Activated CD4-positive, alpha-beta T cell treated with anti-CD3 and anti-CD28 coated beads, Interleukin-2, amount 10 ng/mL, durations not matched to agents 24 days and 14 days (primary cell): ENCODE measurements at places on chromosomes 3 and 15.

DNA sequence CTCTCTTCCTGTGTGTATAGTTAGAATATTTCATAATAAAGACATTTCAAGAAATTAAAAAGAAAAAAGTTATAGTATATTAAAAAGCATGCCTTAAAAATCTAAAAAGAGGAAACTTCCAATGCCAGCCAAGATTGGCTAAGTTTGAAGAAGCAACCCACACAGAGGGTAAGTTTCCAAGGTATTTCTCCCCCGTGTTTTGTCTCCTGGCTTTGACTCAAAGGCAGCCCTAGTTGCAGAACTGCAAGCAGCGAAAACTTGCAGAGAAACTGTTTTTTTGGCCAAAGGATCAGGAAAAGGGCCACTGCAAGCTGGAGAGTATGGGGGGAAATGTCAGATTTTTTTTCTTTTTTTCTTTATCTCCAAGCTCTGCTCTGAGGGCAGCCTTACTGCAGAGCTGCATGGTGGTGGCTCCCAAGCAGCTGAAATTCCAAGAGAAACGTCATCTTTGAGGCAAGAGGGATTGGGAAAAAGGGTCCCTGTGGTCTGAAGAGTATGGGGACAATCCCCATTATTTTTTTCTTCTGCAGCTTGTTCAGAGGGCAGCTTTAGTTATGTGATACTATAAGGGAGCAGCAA lies 23.0 kb downstream of the HACL1 start:
- no peak for DNase-seq

GRCh38 chr15:51782357-51782896 lies 31.0 kb downstream of the TMOD2 start:
- no peak for DNase-seq

DNA sequence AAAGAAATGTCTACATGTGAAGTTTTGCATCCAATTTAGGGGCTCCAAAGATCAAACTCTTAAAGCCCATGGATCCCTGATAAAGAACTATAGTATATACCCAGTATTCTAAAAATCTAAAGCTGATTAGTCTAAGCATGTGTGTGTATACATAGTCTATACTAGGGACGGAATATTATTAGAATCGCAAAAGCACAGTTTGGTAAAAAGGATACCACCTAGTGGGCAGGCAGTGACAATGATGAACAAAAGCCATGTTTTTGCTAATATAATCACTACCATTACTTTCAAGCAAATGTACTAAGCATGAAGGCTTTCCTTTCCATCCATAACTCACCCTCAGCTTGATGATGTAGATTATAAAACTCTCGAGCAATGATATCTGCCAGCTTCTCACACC lies 16.5 kb downstream of the POLQ start:
- DNase-seq, result no peak

GRCh38 chr3:84439476-84439875 lies 519.3 kb upstream of the CADM2 start:
- DNase-seq, result no peak

DNA sequence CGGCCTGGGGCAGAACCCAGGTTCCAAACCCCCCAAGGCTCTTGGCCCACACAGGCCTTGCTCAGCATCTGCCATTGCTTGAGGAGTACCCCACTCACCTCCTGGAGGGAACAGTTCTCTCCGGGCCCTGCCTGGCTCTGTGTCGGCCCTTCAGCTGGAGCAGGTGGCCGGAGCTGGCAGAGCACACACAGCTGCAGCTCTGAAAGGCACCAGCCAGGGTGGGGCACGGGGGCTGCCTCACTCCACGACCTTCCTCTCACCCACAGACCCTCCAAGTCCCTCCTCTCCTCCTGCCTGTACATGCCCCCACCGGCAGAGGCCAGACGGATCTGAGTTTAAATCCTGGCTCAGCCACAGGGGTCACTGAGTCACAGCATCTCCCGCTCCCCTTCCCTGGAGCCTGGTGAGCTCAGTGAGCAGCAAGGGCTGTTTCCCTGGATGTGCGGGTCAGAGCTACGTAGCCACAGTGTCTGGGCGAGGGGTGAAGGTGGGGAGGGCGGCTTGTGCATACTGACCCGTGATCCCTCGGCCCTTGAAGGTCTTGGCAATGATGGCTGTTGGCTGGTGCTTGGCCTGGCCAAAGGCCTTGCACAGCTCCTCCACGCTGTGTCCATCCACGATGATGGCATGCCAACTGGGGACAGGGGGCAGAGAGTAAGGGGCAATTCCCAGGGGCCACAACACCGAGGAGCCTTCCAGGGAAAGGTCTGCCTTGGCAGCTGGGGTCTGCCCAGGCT lies 23.0 kb downstream of the TKT start:
- no peak for DNase-seq

- DNase-seq, result no peak
Observed at GRCh38 chr3:115341208-115341607, 194.1 kb upstream of the ZBTB20 start.
